ENCODE measurements at places on chromosomes 7 and 10.

DNA sequence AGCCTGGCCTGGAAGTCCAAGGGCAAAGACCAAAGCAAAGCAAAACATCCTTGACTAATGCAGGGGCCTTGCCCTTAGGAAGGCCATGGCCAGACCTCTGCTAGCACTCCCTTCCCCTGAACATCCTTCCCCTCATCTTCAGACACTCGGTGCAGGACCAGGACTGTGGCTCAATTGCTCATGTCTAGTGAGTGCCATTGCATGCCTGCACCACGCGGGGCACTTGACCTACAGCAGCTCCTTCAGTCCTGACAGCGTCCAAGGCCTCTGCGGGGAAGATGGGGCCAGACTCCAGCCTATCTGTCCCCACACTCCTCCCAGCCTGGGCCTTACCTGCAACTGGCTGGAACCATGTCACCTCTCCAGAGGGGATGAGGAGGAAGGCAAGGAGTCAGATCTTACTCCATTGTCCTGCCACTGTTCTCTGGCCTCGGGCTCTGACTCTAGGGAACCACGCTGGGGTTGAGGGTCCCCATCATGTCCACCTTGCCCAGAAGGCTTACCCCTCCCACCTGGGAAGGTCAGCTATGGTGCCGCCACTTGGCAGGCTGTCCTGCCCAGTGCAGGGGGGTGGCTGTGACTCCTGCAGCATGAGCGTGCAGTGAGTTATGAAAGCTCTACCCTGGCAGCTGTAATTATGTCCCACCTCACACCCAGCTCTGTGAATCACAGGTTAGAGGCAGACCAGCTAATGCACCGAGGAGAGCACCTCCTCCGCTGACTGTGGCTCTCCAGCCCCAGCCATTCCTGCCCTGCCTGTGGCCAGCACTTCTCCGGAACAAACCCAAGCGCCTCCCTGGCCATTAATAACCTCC lies 16.1 kb downstream of the DRGX start:
- no peak for DNase-seq

- no peak for DNase-seq
Observed at GRCh38 chr10:1413256-1413655, 324.1 kb downstream of the ADARB2 start.

DNA sequence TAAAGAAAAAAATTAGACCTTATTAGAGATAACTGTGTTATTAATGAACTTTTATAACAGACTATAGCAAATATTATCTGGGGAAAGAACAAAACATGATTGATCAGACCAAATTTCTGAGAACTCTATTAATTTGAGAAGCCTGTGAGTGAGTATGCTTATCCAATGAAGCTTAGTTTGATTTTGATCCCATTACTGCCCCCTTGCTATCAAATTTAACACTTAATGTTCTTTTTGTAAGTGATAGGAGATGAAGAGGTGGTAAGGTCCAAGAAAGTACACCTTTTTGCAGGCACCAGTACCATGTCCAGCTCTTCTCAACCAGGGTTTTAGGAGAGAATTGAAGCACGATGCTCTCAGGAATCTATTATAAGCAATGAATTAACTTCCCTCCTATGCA lies 49.9 kb downstream of the ZNF365 start:
- DNase-seq = no peak

DNA sequence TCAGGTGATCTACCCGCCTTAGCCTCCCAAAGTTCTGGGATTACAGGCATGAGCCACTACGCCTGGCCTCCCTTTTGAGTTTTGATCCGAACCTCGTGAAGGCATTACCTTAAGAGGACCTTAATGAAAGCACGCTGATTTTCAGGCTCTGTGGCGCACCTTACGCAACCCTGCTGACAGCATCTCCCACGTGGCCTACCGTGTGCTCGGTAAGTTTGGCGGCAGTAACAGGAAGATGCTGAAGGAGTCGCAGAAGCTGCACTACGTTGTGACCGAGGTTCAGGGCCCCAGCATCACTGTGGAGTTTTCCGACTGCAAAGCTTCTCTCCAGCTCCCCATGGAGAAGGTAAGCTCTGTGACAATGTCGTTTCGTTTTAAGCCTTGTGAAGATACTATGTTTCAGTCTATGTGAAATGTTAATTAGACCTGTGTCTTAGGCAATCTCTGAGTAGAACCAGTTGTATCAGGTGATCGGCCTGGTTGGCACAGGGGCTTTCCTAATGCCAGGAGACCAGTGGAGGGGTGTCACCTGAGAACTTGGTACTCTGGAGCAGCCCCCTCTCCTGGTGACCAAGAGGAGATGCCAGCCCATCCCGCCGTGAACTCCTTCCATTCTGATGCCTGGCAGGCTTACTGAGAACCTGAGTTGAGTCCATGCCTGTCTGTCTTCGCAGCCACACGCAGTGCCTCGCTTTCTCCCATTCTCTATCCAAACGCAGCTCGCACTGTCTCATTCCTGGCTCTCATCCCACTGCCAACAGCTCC lies 43.5 kb downstream of the TRRAP start:
- DNase-seq = no peak

GRCh38 chr10:71882813-71883659 lies 32.0 kb upstream of the PSAP start:
- no peak for DNase-seq

GRCh38 chr7:121123032-121123431 lies 134.5 kb downstream of the CPED1 start:
- no peak for DNase-seq

DNA sequence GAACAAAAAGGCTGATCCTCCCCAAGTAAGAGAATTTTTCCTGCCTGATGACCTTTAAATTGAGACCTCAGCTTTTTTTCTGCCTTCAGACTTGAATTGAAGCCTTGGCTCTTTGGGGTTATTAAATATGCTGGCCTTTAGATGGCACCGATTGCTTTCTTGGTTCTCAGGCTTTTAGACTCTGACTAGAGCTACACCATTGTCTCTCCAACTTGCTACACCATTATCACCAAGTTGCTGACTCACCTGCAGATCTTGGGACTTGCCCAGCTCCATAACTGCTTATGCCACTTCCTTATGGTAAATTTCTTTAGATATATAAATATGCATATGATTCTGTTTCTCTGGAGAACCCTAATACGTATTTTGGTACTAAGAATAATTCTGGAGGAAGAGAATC lies 3.1 kb upstream of the ABCA13 start:
- DNase-seq = no peak

DNA sequence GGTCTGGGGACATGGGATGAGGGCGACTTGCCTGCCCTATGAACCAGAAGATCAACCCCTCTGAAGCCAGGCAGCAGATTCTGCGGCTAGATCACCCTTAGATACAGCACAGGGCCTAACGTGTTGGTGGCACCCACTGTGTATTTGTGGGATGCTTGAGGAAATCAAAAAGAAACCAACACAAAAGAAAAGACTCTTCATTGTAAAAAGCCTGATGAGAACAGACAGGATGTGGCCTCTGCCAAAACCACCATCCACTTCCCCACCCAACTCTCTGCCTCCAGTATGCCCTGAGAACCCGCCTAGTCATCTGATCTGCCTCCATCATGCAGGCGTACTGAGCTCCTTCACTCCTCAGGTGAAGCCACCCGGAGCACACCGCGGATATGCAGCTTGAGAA lies 97.2 kb upstream of the INSYN2A start:
- peak; percentile 44 for DNase-seq

- DNase-seq = no peak
Observed at GRCh38 chr7:12031638-12032037, 179.5 kb upstream of the TMEM106B start.

DNA sequence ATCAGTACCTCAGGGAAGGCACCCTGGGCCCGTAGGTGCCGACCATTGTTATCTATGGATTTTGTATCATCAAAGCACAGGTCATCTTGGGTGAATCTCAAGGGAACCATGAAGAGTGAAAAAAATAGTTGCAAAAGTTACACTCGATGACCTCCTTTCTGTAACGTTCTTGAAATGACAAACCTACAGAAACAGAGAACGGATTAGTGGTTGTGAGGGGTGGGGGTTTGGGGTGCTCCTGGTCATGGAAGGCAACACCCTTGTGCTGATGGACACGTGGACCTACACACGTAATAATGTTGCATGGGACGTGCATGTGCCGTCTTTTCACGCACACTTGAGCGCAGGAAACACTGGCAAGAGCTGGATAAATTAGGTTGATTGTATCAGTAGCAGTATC lies 655.9 kb downstream of the SDK1 start:
- DNase-seq = no peak

GRCh38 chr10:89425000-89425399 lies 10.6 kb downstream of the IFIT5 start:
- DNase-seq = no peak

- DNase-seq = peak; percentile 71
Observed at GRCh38 chr10:2978111-2978510, 89.2 kb upstream of the PFKP start.

- DNase-seq = no peak
Observed at GRCh38 chr7:105674200-105674920, 93.1 kb upstream of the EFCAB10 start.

GRCh38 chr10:112721080-112721698 lies 228.9 kb upstream of the TCF7L2 start:
- no peak for DNase-seq

DNA sequence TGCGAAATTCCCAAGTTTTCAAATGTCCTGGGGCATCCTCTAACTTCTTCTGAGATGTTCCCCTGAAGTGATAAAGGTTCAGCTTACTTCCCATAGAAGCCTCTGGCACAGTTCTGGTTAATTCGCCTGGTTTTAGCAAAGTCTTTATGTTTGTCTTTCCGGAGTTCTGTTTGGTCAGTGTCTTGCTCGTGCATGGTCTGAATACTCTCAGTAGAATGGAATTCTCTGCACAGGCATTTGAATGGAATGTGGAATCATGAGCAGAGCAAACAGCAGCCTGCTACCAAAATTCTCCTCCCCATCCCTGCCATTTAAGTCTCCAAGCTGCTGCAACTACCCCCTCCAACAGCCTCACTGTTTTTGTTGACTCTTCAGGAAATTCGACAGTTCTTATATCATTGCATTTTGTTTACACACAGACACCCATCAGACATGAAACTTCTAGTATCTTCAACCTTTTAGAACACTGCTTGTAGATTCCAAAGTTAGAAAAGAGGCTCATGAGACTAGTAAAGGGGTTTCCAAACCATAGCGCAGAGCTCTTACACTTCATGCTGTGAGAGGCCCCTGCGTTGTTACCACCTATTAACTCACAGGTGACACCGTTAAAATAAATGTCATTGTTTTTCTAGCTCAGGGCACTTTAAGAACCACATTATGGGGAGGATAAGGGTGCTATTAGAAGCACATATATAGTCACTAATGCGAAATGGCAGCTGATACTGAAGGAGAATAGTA lies 129.7 kb downstream of the PLCE1 start:
- DNase-seq = no peak

DNA sequence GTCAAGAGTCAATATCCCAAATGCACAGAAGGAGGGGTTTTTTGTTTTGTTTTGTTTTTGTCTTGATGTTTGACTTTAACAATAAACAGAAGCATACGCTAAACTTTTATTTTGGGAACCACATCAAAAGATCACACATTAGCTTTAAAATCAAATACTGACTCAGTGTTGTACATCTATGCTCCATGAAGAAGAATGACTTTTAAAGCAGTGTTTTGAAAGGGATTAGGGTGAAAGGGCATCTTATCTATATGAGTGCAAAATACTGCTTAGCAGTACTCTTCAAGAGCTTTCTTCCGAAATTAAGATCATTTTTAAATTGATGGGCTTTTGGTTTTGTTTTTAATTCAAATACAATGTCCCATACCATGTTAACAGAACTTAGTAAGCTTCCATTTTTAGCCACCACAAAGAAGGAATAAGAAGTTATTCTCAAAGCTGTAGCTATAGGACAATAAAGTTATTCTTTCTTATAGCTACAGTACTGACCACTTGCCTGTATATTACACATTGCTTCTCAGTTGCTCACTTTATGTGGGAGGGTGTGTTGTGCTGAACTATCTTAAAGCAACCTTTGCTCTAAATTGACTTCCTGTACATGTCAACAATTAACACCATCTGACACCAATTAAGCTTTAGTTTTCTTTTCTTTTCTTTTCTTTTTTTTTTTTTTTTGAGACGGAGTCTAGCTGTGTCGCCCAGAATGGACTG lies 144.3 kb upstream of the KAT6B start:
- no peak for DNase-seq

DNA sequence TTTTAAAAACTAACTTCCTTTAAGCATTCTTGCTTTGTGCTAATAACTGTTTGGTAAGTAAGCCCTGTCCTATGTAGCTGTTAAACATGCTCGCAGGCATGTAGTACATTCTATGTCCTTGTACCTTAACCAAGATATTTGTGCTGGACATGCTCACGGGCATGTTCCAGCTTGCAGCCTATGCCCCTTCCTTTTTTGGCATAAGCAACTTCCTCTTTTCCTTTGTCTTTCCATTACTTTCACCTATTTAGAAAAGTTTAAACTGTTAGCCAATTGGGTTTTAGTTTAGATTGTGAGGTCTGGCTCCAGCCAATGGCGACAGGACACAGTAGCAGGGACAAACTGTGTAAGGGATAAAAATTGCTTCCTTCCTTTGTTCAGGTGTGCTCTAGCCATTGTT lies 14.4 kb upstream of the APBB1IP start:
- no peak for DNase-seq

GRCh38 chr7:16106300-16106699 lies 315.0 kb downstream of the CRPPA start:
- no peak for DNase-seq

Measured in NCI-H2029 (cell line).